ENCODE measurements at places on chromosomes 13 and 19. TPM values are rescaled to one million over a fixed set of nuclear protein-coding genes. Genes with fewer than 3 reads are reported as not detected.

ZNF112 gene
- total RNA-seq = 7.1 TPM

CGB1 gene
- 0.28 TPM for total RNA-seq

POGLUT2 gene
- 25.5 TPM for total RNA-seq

PCDH9 gene
- 11.3 TPM for total RNA-seq

PDX1 gene
- total RNA-seq = not detected

URAD gene
- total RNA-seq = not detected

RHPN2 gene
- total RNA-seq = 4.0 TPM

MAMSTR gene
- 0.28 TPM for total RNA-seq

IL17D gene
- 1.3 TPM for total RNA-seq

RFPL4AL1 gene
- under 0.01 TPM for total RNA-seq

ZSWIM9 gene
- 1.4 TPM for total RNA-seq

UNC13A gene
- 3.9 TPM for total RNA-seq

ZNF43 gene
- total RNA-seq = 4.8 TPM

TMEM145 gene
- total RNA-seq = under 0.01 TPM

FXYD1 gene
- total RNA-seq = 1.4 TPM
